ELR (cell line): ENCODE measurements at places on chromosomes 6 and 20.

GRCh38 chr6:99867026-99867425, 127.0 kb downstream of the MCHR2 start:
- DNase-seq: no peak

DNA sequence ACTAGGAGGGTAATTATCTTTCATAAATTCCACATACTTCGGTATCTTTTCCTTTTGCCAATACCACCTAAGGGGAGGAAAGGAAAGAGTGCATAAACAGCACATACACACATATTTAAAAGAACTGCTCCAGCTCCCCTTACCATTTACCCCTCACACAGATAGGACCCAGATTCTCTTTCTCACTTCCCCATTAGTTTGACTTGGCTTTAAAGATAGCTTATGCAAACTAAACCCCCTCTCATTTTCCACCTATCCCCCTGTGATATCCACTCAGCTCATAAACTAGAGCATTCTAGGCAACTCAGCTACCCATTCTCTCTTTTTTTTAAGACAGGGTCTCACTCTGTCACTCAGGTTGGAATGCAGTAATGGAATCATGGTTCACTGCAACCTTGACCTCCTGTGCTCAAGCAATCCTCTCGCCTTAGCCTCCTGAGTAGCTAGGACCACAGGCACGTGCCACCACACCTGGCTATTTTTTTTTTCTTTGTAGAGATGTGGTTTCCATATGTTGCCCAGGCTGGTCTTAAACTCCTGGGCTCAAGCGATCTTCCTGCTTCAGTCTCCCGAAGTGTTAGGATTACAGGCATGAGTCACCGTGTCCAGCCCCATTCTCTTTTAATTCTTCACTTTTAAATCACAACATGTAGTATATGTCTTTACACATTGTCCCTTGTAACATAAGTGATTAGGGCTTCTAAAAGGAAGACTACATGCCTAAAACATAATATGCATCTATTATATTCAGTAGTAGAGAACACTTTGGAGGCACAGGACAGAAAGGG, 4.0 kb downstream of the FUCA2 start:
- DNase-seq: peak; percentile 40

GRCh38 chr6:158157064-158157764, 10.8 kb downstream of the SERAC1 start:
- no peak for DNase-seq

DNA sequence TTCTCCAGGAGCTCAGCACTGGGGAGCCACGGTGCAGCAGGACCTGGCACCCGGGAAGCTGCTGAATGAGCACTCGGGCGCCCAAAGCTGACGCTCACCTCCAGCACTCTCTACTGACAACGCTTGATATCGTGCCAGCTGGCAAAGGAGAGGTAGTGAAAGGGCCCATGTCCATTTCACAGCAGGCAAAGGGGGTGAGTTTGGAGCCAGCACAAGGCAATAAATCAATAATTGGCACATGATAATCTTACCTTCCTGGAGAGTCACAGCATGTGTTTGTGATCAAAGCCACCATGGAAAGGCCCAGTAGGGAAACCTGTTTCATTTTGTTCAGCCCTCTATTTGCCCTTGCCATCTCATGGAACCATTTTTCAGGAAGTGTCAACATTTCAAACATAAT, 23.3 kb upstream of the SMIM26 start:
- no peak for DNase-seq

- peak; percentile 14 for DNase-seq
Measured at GRCh38 chr6:89611666-89612065, 26.9 kb downstream of the LYRM2 start.

GRCh38 chr20:57051096-57051495, 215.3 kb downstream of the BMP7 start:
- DNase-seq: no peak

- peak; percentile 93 for DNase-seq
Measured at GRCh38 chr20:36483919-36484808, 57.2 kb upstream of the MYL9 start.

- DNase-seq: no peak
Measured at GRCh38 chr6:86936834-86937218, 502 bp upstream of the HTR1E start.

DNA sequence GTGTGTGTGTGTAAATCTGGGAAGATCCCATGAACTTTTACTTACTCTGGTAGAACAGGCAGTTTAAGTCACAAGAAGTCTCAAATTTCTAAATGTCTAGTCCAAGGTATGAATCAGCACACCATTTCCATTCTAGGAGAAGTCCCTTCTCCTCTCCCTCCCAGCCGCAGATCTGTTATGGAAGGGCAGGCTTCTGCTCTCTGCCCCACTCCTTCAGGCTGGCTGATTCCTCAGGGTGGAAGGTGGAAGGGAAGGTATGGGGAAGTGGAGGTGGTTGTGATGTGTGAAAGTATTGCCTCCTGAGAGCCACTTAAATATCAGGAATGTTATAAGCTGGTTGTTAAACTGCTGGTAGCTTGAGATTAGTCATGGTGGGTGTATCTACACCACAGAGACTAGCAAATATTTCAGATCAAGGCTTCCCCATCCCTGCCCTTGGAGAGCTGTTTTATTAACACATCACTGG, 44.5 kb upstream of the LAMA4 start:
- peak; percentile 85 for DNase-seq

DNA sequence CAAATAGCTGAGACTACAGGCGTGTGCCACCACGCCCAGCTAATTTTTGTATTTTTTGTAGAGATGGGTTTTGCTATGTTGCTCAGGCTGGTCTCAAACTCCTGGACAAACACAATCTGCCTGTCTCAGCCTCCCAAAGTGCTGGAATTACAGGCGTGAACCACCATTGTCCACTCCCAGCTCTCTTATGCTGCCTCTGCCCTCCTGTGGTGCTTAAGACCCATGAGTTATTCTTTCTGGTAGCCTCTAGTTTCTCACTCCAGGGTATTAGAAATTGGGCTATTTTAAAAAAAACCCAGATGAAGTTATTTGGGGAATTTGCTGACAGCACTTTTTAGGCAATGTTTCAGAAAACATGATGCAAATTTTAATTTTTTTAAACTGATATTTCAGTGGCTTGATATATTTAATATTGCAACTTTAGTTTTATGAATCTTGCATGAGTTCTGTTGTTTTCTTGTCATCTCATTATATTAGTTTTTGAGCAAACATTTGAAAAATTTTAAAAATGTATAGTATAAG, 114.0 kb upstream of the FOXO3 start:
- DNase-seq: no peak

DNA sequence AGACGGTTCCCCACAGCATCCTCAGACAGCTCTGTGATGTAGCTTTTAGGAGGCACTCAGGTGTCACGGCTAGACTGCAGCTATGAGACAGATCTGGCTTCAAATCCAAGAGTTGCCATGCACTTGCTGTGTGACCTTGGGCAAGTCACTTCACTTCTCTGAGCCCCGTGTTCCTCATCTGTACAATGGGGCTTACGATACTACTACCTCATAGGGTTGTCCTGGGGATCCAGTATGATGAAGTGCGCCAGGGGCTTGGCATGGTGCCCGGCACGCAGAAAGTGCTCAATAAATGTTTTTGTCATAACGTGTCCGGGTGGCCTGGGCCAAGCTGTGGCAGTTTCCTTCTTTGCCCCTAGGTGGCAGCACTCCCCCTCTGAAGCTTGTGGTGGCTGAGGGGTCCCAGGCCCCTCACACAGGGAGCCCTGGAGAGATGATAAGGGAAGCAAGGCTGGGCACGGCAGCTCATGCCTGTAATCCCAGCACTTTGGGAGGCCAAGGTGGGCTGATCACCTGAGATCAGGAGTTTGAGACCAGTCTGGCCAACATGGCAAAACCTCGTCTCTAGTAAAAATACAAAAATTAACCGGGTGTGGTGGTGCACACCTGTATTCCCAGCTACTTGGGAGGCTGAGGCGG, 19.1 kb upstream of the CHMP4B start:
- DNase-seq: peak; percentile 66

GRCh38 chr20:62316331-62317166, 13.8 kb downstream of the ADRM1 start:
- DNase-seq: no peak

DNA sequence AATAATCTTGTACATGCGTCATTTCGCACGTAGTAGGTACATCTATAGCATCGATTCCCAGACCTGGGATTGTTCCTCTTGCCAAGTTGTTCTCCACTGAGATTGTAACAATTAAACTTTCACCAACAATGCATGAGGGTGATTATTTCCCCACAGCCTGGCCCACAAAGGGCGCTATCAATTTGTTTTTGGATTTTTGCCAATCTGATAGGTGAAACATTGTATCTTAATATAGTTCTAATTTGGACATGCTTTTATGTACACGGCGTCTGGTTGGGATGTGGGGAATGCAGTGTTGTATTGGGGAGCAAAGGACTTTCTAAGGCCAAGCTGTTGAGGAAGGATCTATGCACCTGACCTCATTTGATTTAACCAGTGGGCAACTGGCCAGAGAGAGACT, 59.5 kb downstream of the VEGFA start:
- DNase-seq: no peak

DNA sequence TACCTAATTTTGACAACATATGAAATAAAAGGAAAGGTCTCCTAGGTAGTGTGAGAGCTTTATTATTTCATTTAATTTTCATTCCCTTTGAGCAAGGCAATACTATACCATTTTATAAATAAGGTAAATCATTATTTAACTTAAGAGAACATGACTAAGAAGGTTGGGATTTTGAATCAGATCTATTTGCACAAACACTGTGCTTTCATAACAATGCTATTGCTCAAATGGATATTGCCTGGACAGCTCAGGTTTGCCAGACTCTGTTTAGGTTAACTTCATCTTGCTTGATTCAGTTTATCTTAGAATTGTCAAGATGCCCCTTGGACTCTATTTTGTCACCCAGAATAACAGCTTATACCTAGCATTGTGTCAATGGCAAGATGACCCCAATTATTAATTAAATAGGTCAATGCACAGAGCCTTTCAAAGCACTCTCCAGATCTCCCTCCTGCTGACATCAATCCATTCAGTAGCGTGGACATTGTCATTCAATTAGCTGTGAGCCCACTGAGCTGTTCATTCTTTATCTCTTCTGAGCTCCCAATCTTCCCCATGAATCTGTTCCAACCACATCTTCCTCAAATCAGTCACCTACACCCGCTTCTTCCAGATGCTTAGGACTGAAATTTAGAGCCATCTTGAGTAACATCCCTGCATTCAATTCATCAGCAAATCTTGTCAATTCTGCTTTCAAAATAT, 42.1 kb upstream of the TMEM30A start:
- DNase-seq: peak; percentile 48

DNA sequence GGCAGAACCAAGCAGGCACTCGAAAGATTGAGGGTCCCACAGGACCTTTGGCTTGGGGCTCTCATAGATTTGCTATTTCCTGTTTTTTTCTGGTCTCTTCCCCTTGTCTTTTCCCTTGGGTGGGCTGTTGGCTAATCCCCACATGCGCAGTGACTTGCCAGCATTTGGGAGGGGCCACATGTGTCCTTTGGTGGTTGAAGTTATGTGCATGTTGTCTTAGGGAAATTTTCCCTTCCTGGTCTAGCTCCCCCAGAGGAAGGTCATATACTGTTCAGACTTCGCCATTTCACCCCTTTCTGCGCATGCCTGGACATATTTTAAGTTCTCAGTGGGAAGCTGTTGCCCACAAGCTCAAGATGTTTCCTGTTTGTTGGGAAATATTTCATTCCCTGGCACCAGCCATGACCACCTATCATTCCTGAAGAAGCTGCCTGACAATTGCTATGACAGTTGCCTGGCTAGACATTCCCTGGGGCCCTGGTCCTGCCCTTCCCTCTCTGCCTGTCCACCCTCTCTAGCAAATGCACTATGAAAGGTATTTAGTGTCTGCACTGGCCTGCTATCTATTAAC, 156.2 kb upstream of the THBS2 start:
- no peak for DNase-seq

DNA sequence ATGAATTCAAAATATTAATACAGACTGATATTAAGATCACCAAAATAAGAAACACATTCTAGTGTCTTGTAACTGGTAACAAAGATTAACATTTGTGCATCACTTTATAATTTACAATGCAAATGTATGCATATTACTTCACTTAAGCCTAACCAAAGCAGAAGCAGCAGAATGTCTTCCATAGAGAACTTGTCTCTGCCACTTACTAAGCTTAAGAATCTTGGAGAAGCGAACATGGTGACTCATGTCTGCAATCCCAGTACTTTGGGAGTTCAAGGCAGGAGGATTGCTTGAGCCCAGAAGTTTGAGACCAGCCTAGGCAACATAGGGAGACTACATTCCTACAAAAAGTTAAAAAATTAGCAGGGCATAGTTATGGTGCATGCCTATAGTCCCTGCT, 18.8 kb downstream of the AK9 start:
- DNase-seq: peak; percentile 59

DNA sequence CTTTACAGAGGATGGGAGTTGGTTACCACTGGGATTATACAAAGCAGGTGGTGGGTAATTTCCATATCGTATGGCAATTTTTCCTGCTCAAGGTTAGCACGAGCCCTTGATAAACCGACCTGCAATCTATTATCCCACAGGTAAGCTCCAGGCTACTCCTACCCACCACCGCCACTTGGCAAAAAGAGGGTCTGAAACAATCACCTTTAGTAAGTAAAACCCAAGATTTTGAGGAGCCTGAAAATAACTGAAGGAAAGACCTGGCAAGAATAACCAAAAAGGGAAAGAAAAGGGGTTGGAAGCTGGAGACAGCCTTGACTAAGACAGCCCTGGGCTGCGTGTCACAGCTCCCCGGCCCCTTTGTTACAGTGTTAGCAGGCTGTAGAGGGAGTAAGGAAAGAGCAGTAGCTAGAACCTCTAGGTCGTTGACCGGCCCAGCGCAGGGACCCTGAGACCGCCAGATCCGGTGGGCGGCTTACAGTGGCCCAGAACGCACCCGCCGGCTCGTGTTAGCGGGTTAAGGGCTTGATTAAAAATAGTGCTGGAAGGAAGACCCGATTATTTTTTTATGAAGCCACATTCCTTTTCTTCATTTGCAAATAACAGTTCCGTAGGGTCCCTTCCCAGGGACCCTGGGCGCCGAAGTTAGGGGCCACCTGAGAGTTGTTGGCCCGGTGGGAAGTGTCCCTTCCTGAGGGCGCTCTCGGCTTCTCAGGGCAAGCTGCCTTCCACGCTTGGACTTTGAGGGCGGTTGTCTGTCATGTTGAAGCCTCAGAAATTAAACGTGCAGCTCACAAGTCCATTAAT, 30.5 kb downstream of the TFAP2B start:
- DNase-seq: no peak

DNA sequence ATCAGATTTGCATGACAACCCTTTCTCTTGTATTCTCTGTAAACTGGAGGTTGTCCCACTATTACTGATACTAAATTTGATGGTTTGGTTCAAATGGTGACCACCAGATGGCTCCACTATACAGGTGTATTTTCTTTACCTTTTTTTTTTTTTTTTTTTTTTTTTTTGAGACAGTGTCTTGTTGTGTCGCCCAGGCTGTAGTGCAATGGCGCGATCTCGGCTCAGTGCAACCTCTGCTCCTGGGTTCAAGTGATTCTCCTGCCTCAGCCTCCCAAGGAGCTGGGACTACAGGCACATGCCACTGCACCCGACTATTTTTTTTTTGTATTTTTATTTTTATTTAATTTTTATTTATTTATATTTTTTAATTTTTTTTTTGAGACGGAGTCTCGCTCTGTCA, 6.6 kb upstream of the WTAP start:
- peak; percentile 51 for DNase-seq
